CD4-positive, alpha-beta T cell treated with Interleukin-10 for 1 hour (primary cell): ENCODE measurements at places on chromosomes 7 and 10.

DNA sequence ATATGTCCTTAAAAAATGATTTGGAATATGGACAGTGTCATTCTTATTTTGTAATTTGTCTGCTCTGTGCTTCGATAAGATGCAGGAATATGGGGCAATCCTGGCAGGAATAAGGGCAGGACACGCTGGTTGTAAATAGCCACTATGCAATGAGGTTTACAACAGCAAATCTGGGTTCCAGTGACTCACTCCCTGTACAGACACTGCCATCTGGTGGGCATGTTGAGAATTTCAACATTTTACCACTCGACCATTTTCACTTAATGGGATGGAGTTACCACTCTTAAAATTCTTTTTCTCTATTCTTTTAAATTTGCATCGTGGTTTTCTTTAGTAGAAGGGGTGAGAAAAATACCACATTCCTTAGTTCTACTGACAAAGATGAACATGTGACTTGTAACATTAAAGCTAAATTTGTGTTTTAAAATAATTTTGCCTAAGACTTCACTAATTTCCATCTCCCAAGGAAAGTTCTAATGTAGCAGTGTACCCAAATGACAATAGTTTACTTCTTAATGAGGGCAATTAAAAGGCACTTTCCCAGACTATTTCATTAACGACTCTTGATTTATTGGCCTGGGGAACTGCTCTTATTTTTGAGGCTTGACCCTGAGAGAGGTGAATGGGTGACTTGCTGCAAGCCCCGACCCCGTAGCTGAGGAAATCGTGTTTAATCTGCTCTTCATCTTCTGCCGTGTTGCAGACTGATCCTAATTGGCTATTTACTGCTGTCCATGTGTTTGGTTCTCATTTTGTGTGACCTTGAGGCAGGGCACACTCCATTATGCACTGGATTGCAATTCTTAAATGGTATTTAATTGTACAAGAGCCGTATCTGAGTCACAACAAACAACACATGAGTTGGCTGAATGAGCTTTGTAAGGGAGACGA is 173.6 kb upstream of the IMMP2L start:
- peak; percentile 66 for DNase-seq

DNA sequence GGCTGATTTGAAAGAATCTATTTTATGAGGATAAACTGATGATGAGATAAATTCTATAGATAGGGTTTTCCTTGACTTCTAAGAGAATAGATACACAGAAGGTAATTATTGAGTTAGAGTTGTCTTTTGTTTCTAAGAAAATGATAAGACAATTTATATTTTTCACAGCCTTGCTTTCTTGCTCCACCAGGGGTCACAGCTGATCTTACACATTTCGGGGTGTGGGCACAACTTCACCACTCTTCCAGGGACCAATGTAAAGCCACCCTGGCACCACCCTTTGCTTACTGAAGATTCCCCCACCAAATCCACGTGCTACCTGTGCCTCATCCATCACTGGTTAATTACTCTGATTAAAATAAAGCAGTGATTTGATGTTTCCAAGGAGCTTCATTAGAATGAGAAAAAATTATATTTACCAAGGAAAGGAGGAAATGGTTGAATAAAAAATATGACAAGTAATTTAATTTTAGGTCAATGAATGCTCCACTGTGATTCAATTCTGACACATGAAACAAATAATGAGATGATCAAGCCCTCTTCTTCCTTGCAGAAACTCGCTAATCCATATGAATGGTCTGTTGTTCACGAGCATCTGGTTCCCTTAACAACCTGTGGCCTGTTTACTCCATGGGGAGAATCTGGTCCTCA is 177.3 kb upstream of the TNS3 start:
- DNase-seq, result no peak

- no peak for DNase-seq
These were observed 621.9 kb upstream of the GHITM start for GRCh38 chr10:83517456-83517855.

DNA sequence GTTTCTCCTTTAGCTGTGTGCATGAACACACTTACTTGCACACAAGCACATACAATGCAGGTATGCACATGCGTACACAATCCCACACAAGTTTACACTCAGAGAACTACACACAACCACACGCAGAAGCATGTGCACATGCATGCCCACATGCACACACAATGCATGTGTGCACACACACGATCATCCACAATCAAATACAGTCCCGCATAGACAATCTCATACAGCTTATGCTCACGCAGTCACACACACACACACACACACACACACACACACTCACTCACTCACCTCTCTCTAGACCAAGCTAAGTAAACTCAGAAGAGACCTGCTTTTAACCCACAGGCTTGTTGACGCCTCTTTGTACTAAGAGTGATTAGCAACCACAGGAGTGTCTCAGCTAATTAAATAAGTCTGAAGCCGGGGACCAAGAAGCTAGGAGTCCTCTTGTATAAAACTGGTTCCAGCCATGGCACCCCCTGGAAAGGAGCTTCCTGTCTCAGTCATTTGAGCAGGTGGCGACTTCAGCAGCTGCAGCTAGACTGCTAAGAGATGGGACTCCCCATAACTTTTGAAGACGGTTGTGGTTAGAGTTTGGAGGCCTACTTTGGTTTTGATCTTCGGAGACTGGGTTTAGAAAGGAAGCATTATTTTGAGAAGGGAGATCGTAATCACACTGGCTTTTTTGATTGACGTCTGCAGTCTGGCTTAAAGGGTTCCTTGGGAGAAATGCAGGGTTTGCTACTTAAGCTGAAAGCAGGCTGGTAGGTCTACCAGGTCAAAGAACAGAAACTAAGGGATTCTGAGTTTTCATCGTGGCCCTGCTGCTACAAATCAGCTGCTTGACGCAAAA is 82.3 kb upstream of the ADRB1 start:
- peak; percentile 86 for DNase-seq

GRCh38 chr10:110802090-110802489 is 69.6 kb upstream of the PDCD4 start:
- DNase-seq, result no peak

DNA sequence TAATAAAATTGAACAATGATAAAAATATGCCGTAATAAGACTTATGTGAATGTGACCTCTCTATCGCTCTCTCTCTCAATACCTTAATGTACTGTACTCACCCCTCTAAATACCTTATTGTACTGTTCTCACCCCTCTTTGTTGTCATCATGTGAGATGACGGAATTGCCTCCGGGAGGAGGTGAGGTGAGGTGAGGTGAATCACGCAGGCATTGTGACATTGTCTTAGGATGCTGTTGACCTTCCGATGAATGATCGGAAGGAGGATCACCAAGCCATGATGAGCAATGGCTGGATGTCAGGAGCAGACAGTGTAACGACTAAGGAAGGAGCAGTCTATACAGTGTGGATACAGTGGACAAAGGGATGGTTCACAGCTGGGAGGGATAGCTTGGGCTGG is 87.4 kb upstream of the FAM20C start:
- no peak for DNase-seq

DNA sequence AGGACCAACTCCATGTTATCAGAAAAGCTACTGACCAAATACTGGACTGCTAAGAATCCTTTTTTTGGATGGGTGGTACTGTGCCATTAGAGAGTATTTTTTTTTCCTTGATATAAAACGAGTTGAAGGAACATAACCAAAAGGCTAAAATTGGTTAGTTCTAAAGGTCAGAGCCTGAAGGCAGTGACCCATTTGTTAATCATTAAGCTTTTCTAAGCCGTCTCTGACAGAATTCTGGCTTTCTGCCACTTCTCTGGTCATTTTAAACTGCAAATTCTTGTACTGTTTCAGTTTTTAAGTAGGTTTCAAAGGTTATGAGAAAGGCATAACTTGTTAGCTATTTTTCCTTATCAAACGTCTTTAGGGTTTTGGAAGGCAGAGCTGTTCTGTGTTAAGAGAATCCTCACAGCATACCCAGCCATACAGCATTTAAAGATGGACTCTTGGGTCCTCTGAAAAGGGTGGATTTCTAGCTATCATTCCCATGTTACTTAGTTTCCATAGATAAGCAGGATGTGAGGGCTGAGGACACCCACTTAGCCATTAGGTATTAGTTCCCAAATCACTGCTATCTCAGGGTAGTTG is 196.8 kb downstream of the RNLS start:
- no peak for DNase-seq

GRCh38 chr10:3067118-3067858 is at the start of gene PFKP:
TSS of gene PFKP (plus strand) at chr10:3067548. CDS start at chr10:3067596, 48 bp downstream.
- DNase-seq, result peak; percentile 52

GRCh38 chr10:2099321-2099720 is 362.0 kb upstream of the ADARB2 start:
- no peak for DNase-seq

DNA sequence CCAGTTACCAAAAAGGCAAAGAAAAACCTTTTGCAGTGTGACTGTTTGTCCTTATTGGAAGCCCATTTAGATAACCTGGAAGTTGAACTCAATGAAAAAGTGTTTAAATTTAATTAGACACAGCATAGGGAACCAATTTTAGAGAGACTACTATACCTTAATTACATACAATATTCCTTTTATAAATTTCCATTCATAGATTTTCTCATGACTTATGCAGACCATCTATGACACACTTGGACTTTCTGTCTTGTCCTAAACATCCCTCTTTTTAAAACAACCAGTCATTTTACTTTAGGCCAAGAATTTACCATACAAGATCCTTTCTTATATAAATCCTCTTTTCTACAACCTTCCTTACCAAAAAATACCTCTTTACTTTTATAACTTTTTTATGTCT is 61.6 kb downstream of the MTURN start:
- no peak for DNase-seq

DNA sequence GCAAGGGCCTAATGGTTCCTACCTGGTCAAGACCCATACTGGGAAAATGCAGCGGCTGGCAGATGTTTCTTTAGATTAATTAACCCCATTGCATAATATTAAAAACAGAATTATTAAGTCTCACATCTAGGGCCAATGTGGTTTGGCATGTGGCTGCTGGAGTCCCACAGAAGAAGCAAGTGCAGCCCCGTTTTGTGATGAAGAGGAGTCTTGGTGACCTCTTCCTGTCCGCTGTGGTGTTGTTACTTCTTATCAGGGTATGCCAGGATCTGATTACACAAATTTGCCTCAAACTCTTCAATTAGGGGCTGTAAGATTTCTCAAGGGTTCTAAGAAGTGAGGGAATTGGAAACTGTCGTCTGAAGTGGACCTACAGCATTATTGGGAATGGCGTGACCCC is 240.3 kb downstream of the SEC23IP start:
- DNase-seq, result no peak

DNA sequence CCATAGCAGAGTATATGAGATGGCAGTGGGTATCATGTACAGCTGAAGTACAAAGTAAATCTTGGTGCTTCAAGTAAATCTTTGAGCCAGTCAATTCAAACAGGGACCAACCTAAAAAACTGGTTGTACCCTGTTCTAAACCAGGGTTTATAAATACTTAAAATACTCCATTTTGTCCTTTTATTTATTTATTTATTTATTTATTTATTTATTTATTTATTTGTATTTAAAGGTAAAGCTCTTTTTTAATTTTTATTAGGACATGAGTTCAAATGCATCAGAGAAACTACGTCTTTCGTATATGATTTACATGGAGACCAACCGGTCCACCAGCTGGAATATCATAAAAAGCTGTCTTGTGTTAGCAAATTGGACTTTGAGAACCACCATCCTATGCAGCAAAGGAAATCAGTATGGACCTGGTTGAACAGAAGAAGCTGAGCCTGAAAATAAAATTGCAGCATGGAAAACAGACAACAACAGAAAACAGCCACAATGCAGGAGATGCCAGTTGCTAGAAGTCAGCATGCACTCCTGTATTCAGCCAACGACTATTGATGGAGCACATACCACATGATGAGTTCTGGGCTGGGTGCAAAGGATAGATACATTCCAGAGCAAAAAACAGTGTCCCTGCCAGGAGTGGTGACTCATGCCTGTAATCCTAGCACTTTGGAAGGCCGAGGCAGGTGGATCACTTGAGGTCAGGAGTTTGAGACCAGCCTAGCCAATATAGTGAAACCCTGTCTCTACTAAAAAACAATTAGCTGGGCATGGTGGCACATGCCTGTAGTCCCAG is 60.0 kb downstream of the PLXNA4 start:
- DNase-seq, result no peak
